ENCODE measurements at places on chromosomes 2 and 18. TPM values are rescaled to one million over a fixed set of nuclear protein-coding genes. Genes with fewer than 3 reads are reported as not detected.

DNA sequence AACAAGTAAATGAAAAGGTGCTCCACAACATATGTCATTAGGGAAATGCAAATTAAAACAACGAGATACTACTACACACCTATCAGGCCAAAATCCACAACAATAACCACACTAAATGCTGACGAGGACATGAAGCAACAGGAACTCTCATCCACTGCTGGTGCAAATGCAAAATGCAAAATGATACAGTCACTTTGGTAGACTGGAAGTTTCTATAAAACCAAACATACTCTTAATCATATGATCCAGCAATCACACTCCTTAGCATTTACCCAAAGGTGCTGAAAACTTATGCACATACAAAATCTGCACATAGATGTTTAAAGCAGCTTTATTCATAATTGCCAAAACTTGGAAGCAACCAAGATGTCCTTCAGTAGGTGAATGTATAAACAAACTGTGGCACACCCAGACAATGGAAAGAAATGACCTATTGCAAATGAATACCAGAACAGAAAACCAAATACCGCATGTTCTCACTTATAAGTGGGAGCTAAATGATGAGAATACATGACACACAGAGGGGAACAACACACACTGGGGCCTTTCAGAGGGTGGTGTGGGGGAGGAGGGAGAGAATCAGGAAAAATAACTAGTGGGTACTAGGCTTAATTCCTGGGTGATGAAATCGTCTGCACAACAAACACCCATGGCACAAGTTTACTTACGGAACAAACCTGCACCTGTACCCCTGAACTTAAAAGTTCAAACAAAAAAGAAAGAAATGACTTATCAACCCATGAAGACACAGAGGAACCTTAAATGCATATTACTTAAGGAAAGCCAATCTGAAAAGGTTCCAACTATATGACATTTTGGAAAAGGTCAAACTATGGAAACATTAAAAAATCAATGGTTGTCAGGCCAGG lies 80.4 kb downstream of the ASXL2 start:
- DNase-seq, result no peak
- H3K27ac ChIP-seq, result no peak overlapping the region
- no peak overlapping the region for H3K4me3 ChIP-seq
- H3K4me1 ChIP-seq, result no peaks in the 10 kb centered on the region
- no peaks in the 10 kb centered on the region for H3K27me3 ChIP-seq

GRCh38 chr2:232854082-232854481 lies 16.0 kb upstream of the SNORC start:
- DNase-seq, result peak; percentile 92
- H3K27me3 ChIP-seq, result no peaks in the 10 kb centered on the region
- H3K4me3 ChIP-seq, result no peak overlapping the region
- H3K4me1 ChIP-seq, result peaks cover 5% of the 10 kb centered on the region
- peaks cover 4% of the 10 kb centered on the region for H3K36me3 ChIP-seq
- no peak overlapping the region for H3K27ac ChIP-seq

- H3K27ac ChIP-seq, result no peak overlapping the region
- peaks cover 2% of the 10 kb centered on the region for H3K4me1 ChIP-seq
- no peak for DNase-seq
- no peaks in the 10 kb centered on the region for H3K27me3 ChIP-seq
- no peaks in the 10 kb centered on the region for H3K36me3 ChIP-seq
Observed at GRCh38 chr2:172436889-172437288, 9.5 kb downstream of the ITGA6 start.

- H3K27ac ChIP-seq, result no peak overlapping the region
- no peak for DNase-seq
- no peak overlapping the region for H3K4me3 ChIP-seq
- no peaks in the 10 kb centered on the region for H3K4me1 ChIP-seq
- no peaks in the 10 kb centered on the region for H3K27me3 ChIP-seq
- H3K36me3 ChIP-seq, result no peaks in the 10 kb centered on the region
Observed at GRCh38 chr2:216947055-216947454, 87.2 kb upstream of the TNP1 start.

- peak; percentile 19 for DNase-seq
- no peaks in the 10 kb centered on the region for H3K27me3 ChIP-seq
- H3K27ac ChIP-seq, result no peak overlapping the region
- H3K4me3 ChIP-seq, result no peak overlapping the region
- no peaks in the 10 kb centered on the region for H3K4me1 ChIP-seq
Observed at GRCh38 chr2:40178971-40179370, 272.9 kb downstream of the SLC8A1 start.

DNA sequence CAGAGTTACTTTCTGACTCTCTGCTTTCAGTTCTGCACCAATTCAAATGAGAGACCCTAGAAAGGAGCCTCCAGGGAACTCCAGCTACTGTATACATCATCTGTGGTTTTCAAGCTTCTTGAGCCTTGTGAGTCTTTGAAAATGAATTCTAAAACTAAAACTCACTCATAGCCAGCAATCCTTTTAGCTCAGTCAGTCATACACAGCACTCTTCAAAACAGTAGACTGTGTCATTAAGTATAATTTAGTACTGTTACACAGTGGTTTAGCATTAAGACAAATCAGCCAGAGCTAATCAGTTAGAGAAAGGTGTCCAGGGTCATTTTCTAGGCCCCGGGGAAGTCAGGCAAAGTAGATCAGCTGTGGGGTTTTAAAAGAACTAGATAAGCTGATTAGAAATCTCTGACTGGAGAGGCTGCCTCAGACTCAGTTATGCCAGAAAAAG lies 322.1 kb upstream of the THUMPD2 start:
- peaks cover 33% of the 10 kb centered on the region for H3K4me1 ChIP-seq
- DNase-seq, result peak; percentile 95
- H3K36me3 ChIP-seq, result no peaks in the 10 kb centered on the region

GRCh38 chr2:202149936-202150335 lies 76.9 kb downstream of the KIAA2012 start:
- H3K27ac ChIP-seq, result no peak overlapping the region
- peaks cover 6% of the 10 kb centered on the region for H3K4me1 ChIP-seq
- no peak overlapping the region for H3K4me3 ChIP-seq
- DNase-seq, result peak; percentile 67

GRCh38 chr2:10019602-10020400 lies 23.5 kb upstream of the KLF11 start:
- no peaks in the 10 kb centered on the region for H3K27me3 ChIP-seq
- DNase-seq, result no peak
- no peaks in the 10 kb centered on the region for H3K36me3 ChIP-seq
- H3K4me1 ChIP-seq, result no peaks in the 10 kb centered on the region
- no peak overlapping the region for H3K27ac ChIP-seq
- H3K4me3 ChIP-seq, result no peak overlapping the region

- no peak overlapping the region for H3K27ac ChIP-seq
- no peaks in the 10 kb centered on the region for H3K36me3 ChIP-seq
- H3K4me1 ChIP-seq, result peaks cover 2% of the 10 kb centered on the region
- no peak overlapping the region for H3K4me3 ChIP-seq
Observed at GRCh38 chr2:42029171-42029570, 18.6 kb upstream of the PKDCC start.

DNA sequence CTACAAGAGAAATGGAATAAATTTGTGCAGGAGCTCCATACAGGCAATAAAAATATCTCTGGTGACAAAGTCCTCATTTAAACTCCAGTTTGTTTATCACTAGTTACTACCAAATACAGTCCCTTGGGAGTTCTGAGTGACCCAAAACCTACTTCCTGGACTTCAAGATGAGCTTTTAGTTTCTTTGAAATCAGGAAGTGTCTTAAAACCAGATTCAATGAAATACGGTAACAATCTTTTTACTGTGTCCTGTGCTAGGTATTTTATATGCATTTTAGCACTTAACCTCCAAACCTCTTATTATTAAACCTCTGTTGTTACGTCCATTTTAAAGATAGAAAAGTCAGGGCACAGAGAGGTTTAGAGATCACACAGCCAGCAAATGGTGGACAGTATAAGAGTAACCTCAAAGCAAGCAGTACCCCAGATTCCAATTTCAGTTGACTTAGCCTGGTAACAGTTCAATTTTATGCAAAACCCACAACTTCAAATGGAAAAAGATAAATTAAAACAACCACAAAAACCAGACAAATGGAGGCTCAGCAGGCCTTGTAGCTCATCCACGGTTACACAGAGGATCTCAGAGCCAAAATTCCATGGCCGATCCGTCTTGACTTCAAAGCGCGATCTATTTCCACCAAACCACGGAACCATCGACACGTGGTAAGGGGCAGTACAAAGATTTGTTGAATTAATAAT lies 1.3 kb upstream of the KCMF1 start:
- H3K27me3 ChIP-seq, result no peaks in the 10 kb centered on the region
- no peaks in the 10 kb centered on the region for H3K4me1 ChIP-seq
- DNase-seq, result peak; percentile 43
- peak overlapping the region; percentile 93 for H3K27ac ChIP-seq

DNA sequence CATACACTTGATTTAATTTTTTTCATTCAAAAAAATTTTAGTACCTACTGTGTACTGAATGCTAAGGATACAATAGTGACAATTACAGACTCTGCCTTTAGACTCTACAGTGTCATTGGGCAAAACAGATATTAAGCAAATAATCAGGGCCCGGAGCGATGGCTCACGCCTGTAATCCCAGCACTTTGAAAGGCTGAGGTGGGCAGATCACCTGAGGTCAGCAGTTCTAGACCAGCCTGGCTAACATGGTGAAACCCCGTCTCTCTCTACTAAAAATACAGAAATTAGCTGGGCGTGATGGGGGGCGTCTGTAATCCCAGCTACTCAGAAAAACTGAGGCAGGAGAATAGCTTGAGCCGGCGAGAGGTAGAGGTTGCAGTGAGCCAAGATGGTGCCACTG lies 1.4 kb downstream of the UBXN2A start:
- H3K36me3 ChIP-seq, result no peaks in the 10 kb centered on the region
- H3K27me3 ChIP-seq, result no peaks in the 10 kb centered on the region
- H3K27ac ChIP-seq, result no peak overlapping the region
- peak overlapping the region; percentile 82 for H3K4me3 ChIP-seq
- H3K4me1 ChIP-seq, result peaks cover 4% of the 10 kb centered on the region
- DNase-seq, result no peak

GRCh38 chr2:101150306-101151145 lies 656 bp downstream of the TBC1D8 start:
- peaks cover 2% of the 10 kb centered on the region for H3K27me3 ChIP-seq
- DNase-seq, result peak; percentile 3
- H3K4me3 ChIP-seq, result peak overlapping the region; percentile 68
- no peaks in the 10 kb centered on the region for H3K36me3 ChIP-seq
- peaks cover 13% of the 10 kb centered on the region for H3K4me1 ChIP-seq

DNA sequence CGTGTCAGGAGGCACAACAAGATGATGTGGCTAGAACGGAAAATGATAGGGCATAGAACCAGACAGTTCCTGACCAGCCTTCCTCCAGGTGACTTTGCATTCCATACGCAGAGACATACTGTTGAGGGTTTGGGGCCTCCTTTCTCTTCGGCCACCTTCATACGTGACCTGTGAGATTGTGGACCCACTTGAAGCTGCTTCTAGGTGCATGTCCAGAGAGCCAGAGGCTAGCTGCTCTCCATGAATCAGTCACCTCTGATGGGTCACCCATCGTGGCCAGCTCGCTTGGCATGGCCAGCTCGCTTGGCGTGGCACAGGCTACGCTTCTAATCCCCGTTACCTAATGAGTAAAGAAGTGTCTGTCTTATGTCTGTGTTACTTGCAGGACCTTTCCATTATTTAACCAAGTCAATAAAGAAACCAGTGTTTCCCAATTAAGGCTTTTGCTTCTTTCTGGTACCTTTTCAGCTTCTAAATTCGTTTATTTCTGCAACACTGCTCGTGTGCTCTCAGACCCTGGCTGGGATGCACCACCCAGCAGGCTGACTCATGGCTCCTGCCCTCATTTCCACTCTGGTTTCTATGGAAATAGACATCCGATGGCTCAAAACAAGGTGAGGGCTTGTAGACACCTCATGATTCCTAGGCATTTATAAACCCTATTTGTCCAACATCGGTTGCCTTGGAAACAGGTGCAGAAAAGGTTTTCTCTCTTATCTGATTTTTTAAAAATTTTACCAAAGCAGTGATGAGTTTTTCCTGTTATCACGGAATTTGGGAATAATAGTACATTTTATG lies 86.7 kb upstream of the B3GNT7 start:
- no peak for DNase-seq
- no peaks in the 10 kb centered on the region for H3K4me1 ChIP-seq
- H3K27me3 ChIP-seq, result no peaks in the 10 kb centered on the region

DNA sequence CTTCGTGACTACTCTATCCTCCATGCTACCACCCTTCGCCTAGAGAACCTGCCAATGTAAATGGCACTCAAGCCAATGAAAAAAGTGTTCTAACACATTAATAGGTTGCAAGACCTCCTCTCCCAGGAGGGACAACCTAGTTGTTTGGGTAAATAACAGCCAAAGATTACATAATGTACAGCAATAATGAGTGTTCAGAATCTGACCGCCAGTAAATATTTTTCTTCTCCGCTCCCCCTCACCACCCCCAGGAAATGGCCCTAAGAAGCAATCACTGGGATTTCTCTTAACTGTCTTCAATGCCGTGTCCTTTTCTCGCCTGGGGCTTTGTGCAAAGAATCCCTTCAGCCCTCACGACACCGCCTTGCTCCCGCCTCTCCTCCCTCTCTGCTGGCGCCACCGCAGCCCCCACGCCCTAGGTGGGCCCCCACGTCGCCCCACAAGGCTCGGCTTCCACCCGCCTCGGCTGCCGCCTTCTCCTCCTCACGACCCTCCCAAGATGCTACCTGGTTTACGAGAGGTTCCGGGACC lies 458 bp downstream of the HYCC2 start:
- H3K27me3 ChIP-seq, result no peaks in the 10 kb centered on the region
- H3K4me3 ChIP-seq, result peak overlapping the region; percentile 80
- DNase-seq, result peak; percentile 10
- no peaks in the 10 kb centered on the region for H3K36me3 ChIP-seq
- peak overlapping the region; percentile 77 for H3K27ac ChIP-seq

DNA sequence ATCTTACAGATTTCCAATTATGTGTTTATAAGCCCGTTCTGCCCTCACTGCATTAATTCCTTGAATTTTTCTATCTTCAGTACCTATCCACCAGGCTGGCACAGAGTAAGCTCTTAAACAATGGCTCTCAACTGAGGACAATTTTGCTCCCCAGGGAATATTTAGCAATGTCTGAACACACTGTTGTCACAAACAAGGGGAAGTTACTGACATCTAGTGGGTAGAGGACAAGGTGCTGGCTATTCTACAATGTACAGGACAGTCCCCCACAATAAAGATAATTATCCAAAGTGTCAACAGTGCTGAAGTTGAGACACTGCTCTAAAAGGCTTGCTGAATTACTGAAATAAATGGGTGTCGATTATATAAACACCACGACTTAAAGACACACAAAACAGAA lies 5.0 kb downstream of the NDUFS1 start:
- peak; percentile 8 for DNase-seq
- H3K4me1 ChIP-seq, result no peaks in the 10 kb centered on the region
- no peaks in the 10 kb centered on the region for H3K27me3 ChIP-seq
- no peak overlapping the region for H3K4me3 ChIP-seq
- no peak overlapping the region for H3K27ac ChIP-seq

GRCh38 chr2:60925994-60926740 lies 44.8 kb downstream of the REL start:
- H3K27me3 ChIP-seq, result no peaks in the 10 kb centered on the region
- no peak overlapping the region for H3K4me3 ChIP-seq
- DNase-seq, result peak; percentile 60
- H3K4me1 ChIP-seq, result peaks cover 3% of the 10 kb centered on the region

Gene GPR55
- not detected for total RNA-seq

Gene ASB18
- not detected for total RNA-seq

Gene COL4A3
- total RNA-seq, result 0.33 TPM

Gene TEX51
- not detected for total RNA-seq

Gene CAPN14
- 0.17 TPM for total RNA-seq

Gene ARHGAP25
- total RNA-seq, result 5.8 TPM

Gene CD8B
- not detected for total RNA-seq

Gene FBXO15
- total RNA-seq, result 0.83 TPM

Gene MLPH
- 8.2 TPM for total RNA-seq
